ENCODE measurements at places on chromosomes 3 and 15.

- no peak for DNase-seq
Measured at GRCh38 chr3:174596447-174596982, 262.6 kb upstream of the NAALADL2 start.

- DNase-seq = no peak
Measured at GRCh38 chr3:32384938-32385337, 6.7 kb upstream of the CMTM7 start.

DNA sequence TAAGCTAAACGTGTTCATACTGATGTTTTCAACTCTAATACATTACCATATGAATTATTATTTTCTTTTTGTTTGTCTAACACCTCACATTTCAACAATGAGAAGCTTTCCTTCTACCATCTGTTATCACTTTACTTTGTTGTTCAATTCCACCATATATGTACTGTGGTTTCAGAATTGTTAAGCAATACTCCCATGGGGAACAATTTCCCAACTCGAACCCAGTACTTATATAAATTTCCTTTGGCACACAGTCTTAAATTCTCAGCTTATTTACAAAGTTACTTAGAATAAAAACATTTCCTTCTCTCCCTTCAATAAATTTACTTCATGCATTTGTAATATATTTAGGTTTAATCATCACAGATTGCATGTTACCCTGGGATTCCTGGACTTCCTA is 1764.4 kb downstream of the OTOL1 start:
- no peak for DNase-seq

DNA sequence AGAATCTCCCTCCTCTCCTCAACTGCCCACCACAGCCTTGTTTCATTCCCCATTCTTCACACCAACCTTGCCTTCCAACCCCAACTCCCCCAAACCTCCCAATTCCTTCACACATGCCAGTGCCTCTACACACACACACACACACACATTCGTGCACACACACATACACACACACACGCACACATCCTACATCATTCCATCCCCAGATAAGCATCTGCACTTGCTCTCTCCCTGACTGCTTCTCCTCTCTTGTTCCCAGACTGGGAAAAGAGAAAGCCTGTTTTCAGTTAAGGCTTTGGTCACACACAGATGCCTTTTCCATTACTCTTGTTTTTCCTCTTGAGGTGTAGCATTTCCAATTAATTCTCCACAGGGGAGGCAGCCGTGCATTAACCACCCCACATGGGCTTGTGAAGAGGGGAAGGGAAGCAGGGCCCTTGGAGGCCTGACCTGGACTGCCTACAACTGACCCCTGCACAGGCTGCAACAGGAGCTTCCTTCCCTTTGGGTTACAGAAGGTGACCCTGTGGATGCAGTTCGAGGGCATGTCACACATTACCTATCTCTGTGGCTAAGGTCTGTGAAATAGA is 32.0 kb upstream of the BOC start:
- DNase-seq = no peak

GRCh38 chr15:79179108-79179561 is 88.6 kb upstream of the RASGRF1 start:
- DNase-seq = no peak

GRCh38 chr3:87576752-87577151 is 300.4 kb upstream of the POU1F1 start:
- DNase-seq = no peak

- no peak for DNase-seq
Measured at GRCh38 chr3:158725348-158726011, 6.8 kb downstream of the RARRES1 start.

- DNase-seq = no peak
Measured at GRCh38 chr3:27081566-27081965, 287.6 kb downstream of the NEK10 start.

DNA sequence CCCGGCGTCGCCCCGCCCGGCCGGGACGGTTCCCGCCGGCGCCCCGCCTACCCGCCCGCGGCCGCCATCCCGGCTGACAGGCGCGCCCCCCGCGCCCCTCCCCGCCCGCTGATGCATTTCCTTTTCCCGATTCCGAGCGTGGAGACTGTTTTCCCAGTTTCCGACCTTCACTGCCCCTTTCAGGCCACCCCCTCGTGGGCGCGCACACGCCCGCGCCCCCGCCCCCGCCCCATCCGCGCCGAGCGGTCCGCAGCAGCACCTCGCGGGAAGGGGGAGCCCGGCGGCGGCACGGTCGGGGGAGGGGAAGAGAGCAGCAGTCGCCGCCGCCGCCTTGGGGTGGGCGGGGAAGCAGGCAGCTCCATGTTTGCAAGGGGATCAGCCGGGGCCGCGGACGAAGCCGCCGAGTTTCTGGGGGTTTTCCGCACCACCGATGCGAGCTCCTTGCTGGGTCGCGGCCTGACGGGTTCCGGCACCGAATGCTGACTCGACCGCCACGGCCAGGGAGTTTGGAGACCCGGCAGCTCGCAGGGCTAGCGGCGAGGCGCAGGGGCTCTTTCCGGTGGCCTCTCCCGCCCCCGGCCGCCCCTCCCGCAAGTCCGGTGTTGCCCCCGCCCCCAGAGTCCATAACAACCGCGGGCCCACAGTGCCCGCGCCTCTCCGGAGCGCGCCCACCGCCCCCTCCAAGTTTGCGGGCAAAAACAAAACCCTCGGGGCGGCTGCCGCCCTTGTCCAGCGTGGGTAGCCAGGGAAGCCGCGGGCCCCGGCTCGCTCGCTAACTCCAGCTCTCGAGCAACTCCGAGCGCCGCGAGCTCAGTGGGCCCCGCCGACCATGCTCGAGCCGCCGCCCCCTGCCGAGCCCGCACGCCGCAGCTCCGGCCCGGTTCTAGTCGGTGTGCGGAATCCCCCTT is 3.2 kb upstream of the SIN3A start:
- DNase-seq = peak; percentile 85

- DNase-seq = no peak
Measured at GRCh38 chr3:156802821-156803606, 23.1 kb upstream of the LEKR1 start.

DNA sequence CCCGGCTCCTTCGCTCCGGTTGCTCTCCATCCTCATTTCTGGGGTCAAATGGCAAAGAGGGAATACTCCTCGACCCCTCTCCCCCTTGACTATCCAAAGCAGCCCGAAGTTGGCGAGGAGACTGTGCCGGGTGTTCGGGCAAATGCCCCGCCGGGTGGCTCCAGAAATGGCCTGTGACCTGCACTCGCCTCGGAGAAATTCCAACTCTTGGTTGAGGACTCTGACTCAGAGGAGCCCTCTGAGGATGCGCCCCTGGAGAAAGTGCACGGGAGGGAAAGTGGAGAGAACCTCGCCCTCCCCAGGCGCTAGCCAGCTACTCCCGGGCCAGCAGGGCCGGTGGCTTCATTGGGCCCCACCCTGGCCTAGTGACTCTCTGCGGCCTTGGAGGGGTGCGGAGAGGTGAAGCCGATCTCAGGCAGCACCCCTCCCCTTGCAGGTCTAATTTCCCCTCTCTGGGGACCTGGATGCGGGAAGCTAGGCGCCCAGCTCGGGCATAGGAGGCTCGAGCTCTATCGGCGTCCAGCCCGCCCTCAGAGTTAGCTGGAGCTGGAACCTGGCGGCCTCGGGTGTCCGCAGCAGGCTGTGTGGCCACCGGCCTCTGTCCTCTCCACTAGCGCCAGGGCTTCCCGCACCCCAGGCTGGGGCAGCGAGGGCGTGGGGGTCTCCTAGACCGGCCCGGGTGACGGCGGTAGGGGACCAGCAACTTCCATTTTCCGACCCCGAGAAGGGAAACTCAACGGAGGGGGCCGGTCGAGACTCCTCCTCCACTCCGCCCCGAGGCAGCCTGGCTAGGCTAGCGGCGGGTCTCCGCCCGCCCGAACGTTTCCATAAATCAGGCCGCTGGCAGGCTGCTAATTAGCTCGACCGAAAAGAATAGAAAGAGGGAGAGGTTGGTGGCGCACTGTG is 29.4 kb downstream of the NR2F2 start:
- no peak for DNase-seq

DNA sequence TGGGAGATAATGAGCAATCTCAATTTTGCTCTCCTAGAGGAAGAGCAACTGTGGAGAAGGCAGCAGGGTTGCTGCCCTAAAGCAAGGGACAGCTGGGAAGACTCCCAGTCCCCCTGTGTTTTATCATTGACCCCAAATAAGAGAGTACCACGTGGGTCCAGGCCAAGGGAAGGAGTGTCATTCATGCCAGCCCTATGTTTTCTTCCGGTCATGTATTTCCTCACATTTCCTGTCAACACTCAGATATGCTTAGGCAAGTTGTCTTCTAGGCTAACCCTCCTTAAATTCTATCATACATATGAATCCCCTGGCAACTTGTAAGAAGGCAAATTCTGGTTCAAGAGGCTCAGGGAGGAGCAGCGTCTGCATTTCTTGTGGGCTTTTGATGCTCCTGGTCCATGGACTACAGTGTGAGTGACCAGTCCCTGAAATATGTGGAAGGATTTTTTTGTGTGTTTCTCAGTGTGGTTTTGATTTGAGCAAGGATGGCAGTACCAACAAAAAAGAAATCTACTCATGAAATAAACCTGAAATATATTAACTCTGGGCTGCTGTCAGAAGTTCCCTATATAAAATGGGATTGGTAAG is 31.9 kb upstream of the RPP14 start:
- DNase-seq = no peak

DNA sequence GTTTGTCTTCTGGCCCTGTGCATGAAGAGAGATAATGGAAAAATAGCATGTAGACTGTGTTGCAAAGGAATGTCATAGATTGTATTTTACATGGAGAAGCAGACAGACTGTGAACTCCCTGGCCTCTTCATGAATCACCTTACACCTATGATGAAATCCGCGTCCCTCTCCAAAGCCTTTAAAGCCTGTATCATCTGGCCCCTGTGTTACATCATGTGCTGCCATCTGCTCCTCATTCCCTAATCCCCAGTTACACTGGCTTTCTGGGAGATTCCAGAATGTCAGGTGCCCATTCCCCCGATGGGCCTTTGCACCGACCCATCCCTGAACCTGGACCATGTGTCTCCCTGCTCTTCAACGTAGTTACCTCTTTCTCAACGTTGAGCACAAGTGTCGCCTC is 190.8 kb downstream of the ADAMTSL3 start:
- DNase-seq = no peak

DNA sequence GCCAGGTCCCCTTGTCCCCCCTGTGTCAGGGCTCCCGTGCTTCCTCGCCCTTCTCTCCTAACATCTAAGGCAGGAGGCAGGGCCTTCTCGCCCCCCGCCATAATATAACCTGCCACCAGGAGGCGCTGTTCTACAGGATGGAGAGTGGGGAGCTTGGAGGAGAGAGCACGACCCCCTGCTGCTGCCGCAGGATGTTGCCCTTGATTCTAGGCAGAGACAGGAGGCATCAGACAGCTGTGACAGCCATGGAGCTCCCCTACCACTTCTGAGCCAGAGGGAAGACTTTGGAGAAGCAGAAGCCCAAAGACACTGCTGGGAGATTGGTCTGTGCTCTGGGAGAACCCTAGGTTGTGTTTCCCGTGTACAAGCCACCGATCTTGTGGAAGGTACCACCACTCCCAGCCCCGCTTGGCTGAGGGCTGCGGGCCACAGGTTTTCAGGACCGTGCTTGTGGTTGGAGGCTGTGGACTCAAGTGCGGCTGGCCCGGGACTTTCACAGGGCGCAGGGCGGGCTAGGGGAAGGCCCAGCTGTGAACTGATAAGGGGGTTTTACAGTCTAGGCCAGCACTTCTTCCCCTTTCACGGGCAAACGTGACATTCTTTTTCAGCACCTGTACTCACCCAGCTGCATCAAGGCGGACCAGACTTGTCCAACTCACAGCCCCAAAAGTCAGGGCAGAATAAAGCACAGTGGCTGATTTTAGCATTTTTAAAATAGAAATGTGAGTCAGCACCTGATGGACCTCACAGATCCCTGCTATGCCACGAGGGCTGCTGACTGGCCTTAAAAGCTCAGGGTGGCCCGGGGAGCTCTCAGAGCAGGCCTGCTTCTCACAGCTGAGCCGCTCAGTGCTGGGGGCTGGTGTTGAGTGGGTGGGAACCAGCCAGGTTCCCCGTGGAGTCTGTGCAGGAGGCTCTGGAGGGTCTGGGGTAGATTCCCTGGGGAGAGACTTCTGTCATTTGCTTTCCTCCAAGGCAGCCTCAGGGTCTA is 2.6 kb upstream of the TIGIT start:
- DNase-seq = peak; percentile 86

- DNase-seq = peak; percentile 10
Measured at GRCh38 chr3:126954141-126954842, 28.6 kb upstream of the PLXNA1 start.

DNA sequence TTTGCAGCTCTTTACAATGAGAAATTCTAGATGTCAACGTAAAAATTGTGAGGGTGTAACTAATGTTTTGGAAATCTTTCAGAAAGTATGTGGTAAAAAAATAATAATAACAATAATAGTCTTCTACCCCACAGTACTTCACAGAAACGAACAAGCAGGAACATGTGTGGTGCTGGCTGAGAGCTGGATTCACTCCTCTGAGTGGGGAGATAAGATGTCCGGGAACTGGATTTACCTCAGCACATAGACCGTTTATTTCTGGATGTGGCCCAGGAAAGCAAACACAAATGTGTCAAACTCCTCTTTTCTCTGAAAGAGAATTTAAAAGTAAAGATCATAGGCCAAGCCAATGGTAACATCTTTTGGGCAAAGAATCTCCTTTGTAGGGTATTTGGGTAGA is 103.4 kb downstream of the SLC49A4 start:
- DNase-seq = no peak

DNA sequence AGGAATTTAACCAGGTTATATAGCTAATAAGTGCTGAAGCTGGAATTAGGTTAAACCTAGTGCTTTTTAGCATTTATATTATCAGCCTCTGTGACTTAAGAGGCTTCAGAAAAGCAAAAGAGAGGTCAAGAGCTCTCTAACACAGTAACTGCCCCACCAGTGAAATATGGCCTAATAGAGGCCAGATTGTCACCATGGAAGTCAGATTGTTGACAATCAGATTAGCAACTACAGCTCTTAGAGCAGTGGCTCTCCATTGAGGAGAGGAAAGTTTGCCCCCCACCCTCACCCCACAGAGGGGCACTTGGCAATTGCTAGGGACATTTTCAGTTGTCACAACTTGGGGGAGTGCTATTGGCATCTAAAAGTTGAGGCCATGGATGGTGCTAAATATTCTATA is 23.3 kb upstream of the LMOD3 start:
- no peak for DNase-seq

- DNase-seq = no peak
Measured at GRCh38 chr3:97347780-97348179, 416.8 kb upstream of the ARL6 start.

DNA sequence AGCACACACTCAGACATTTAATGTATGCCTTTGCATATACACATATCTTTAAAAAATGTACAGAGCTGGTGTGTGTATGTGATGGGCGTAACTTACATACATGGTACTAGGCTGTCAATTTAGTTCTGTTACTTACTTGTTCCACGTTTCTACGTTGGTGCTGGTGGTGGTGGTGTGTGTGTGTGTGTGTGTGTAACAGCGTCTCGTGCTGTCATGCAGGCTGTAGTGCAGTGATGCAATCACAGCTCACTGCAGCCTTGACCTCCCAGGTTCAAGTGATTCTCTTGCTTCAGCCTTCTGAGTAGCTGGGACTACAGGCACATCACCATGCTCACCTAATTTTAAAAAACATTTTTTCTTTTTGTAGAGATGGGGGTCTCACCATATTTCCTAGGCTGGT is 64.2 kb downstream of the ISG20 start:
- DNase-seq = no peak

DNA sequence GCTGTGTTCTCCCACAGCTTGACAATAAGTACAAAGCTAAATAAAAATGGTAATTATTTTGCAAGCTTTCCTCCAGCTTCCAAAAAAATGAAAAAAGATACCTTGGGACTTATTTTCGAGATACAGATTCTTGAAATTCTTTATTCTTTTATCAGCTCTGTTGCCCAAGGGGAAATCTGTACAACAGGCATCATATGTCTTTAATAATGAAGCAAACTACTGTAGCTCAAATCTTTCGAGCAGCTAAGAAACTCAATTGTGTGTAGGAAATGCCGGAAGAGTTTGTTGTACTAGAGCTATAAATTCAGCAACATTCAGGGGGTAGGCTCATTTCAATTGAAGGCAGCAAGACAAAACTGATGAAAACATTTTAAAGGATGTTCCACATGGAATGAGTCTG is 297.7 kb downstream of the GBE1 start:
- DNase-seq = no peak
